ENCODE measurements at places on chromosomes 12 and 14. TPM values are rescaled to one million over a fixed set of nuclear protein-coding genes. Genes with fewer than 3 reads are reported as not detected.

The CCDC175 gene
- polyA plus RNA-seq = not detected

The KLRC4 gene
- not detected for polyA plus RNA-seq

- DNase-seq = no peak
Measured at GRCh38 chr12:57531836-57532235, 9.2 kb downstream of the MBD6 start.

DNA sequence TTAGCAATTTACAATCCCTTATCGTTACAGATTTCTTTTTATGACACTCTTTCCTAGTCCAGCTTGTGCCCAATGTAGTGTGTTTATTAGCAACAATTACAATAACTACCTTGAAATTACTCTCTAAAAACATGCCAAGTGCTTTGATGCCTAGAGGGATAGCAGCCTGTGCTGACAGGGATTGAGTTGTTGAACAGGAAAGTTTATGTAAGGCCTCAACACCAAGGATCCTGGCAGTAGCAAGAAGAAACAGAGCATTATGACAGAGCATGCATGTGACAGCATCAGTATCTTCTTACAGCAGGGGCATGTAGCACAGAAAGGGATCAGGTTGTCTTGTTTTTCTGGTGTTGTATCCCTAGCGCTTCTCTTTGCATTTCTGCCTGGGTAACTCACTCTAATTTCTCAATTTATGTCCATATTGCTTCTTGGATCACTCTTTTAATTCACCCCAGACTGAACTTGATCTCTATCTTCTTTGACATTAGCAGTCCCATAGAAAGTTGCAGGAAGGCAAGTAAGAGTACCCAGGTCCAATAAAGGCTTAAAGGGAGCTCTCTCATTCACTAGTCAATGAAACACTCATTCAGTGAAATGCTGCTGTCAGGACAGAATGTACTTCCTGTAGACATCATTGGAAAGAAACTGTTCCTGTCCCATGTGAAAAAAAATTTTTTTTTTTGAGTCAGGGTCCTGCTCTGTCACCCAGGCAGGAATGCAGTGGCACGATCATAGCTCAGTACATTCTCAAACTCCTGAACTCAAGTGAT is 220.0 kb upstream of the GRIP1 start:
- no peak for DNase-seq

The RFX4 gene
- 0.25 TPM for polyA plus RNA-seq

- no peak for DNase-seq
Measured at GRCh38 chr14:93971635-93972027, 4.7 kb downstream of the ASB2 start.

- DNase-seq = no peak
Measured at GRCh38 chr12:106178562-106178961, 39.8 kb upstream of the NUAK1 start.

DNA sequence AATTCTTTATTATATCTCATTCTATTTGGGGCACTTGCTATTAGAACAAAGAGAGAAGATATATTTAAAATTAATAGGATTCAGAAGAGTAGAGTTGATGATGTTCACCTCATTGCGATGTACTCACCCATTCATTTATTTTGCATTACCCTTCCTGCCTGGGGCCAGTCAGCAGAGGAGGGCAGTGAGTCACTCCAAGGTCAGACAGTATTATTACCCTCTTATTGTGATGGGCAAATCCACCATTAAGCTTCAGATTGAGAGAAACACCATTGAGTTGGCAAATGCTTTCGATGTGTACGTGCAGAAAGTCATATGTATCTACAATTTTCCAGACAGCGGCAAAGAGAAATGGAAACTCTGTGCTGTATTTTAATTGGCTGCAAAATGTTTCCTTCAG is 134.2 kb downstream of the BICD1 start:
- DNase-seq = no peak

The GRIN2B gene
- polyA plus RNA-seq = 0.05 TPM

GRCh38 chr12:39989501-39989900 is 116.4 kb downstream of the SLC2A13 start:
- no peak for DNase-seq

GRCh38 chr12:82688035-82688501 is 1.4 kb downstream of the TMTC2 start:
- no peak for DNase-seq

DNA sequence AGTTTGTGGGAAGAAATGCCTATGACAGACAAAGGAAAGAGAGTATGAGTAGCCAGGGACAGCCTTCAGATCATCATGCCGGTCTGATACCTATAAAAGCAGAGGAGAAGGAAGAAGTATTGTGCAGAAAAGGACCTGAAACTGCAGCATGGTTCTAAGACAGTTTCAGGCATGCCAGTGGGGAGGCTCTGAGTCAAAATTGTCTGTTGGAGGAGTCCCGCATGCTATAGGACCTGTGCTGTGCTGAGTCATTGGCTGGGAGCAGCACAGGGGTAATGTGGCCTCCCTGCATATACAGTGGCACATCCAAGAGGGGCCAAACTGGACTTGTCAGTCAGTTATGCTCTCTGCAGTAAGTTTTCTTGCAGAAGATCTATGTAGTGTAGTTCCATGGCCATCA is 40.7 kb downstream of the NEUROD4 start:
- no peak for DNase-seq

The GPR84 gene
- polyA plus RNA-seq = 0.20 TPM

The ANAPC7 gene
- 91.1 TPM for polyA plus RNA-seq

The CEBPE gene
- not detected for polyA plus RNA-seq

The NXPH4 gene
- polyA plus RNA-seq = 1.7 TPM

DNA sequence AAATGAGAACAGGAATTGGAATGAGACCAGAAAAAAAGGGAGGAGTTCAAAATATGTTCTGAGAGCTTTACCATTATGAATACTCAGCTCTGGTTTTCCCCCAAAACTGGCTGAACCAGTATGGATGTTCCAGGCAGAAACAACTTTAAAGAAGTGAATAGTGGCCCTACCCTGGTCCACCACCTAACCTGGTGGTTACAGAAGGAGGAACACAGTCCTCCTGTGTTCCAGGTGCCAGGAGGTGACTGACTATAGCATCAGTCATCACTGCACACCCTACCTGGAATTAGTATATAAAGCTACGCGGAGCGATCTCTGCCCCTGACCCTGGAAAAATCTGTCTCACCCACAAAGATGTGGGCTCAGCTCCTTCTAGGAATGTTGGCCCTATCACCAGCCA is at the start of gene A2ML1:
Gene A2ML1 (plus strand): TSS at position 324 of the 400 bp plus-strand sequence. CDS start 31 bp downstream, at position 355.
- DNase-seq = no peak

- DNase-seq = peak; percentile 48
Measured at GRCh38 chr12:67720351-67720856, 71.9 kb downstream of the DYRK2 start.

DNA sequence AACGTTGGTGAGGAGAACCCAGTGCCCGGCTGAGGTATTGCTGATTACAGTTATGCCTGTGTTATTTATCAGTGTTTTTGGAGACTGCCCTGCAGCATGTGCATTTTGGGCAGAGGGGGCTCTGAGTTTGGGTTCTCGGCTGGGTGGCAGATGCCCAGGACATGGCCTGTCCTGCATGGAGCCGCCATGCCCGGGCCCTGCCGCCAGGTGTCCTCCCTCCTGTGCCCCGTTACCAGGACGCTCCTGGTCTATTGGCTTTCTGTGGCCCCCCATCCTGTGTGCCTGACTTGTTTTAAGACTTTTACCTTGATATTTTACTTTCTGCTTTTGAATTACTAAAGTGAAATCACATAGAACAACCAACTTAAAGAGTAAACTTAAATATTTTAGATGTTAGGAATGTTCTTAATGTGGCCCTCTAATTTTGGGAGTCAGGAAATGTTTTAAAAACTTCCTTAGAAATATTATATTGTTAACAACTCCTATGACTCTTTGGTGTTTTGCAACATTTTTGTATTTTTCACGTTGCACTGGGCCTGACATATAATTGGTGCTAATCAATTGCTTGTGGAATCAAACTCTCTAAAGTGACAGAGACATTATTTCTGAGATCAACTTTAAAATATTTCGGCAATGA is 51.8 kb downstream of the PRIMA1 start:
- no peak for DNase-seq

The BMP4 gene
- polyA plus RNA-seq = 17.2 TPM
